ENCODE measurements at places on chromosomes 5 and 9. TPM values are rescaled to one million over a fixed set of nuclear protein-coding genes. Genes with fewer than 3 reads are reported as not detected.

PROB1 gene
- 0.49 TPM for total RNA-seq

CYLC2 gene
- not detected for total RNA-seq

TNFSF15 gene
- total RNA-seq: under 0.01 TPM

IL3 gene
- total RNA-seq: not detected

PCDHB10 gene
- 14.5 TPM for total RNA-seq

IL31RA gene
- not detected for total RNA-seq

SH3RF2 gene
- 0.25 TPM for total RNA-seq

PTGES gene
- total RNA-seq: 2.0 TPM

OCLN gene
- total RNA-seq: 6.9 TPM

IL4 gene
- not detected for total RNA-seq

BHMT2 gene
- total RNA-seq: 0.25 TPM

POLE3 gene
- total RNA-seq: 26.8 TPM

RABL6 gene
- total RNA-seq: 29.5 TPM

CSF1R gene
- 6.4 TPM for total RNA-seq

NACC2 gene
- 3.9 TPM for total RNA-seq

MRPS27 gene
- 46.2 TPM for total RNA-seq

LRRC19 gene
- under 0.01 TPM for total RNA-seq

EQTN gene
- 1.2 TPM for total RNA-seq

SH2D3C gene
- total RNA-seq: 5.4 TPM

OMD gene
- total RNA-seq: 3.7 TPM

FGFR4 gene
- 2.7 TPM for total RNA-seq

PCDHB14 gene
- total RNA-seq: 13.0 TPM

F2RL1 gene
- total RNA-seq: 2.2 TPM

MRRF gene
- total RNA-seq: 15.0 TPM

DAB2IP gene
- total RNA-seq: 16.5 TPM
